ENCODE measurements at places on chromosomes 11 and 22.

GRCh38 chr11:111829185-111829968, 42.0 kb downstream of the ALG9 start:
- no peak for DNase-seq

DNA sequence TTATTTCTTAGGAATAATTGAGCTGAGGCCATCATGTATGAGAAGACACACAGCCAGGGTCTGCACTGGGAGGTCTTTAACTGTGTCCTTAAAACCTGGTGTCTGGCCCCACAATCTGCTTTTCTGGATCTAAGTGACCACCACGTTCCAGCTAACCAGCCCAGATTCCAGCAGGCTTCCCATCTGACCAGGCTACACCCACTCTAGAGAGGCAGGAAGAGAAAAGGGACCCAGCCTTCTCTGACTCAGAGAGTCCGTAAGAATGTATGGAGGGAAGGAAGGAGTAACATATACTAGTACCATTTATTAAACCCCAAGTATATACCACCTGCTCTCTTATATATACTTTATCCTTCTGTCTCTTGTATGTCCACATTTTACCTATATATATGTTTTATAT, 80.1 kb downstream of the LDLRAD3 start:
- no peak for DNase-seq

DNA sequence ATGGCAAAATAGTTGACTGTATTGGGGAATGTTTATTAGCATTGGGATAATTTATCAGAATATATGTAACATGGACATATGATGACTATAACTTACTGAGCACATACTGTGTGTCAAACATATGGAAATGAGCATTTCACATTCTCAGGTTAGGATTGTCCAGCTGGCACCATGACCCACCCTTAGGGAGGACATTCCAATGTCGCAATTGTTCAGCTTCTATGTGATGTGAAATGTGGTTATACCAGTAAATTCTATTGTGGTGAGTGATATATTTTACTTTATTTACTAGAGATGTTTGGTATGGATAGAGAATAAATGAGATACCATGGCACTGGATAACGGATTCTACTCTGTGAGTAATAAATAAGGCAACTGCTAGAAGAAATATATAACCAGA, 50.4 kb downstream of the OR4A47 start:
- no peak for DNase-seq

GRCh38 chr11:61706452-61707400, 26.5 kb downstream of the DAGLA start:
- DNase-seq = no peak

GRCh38 chr11:84580428-84580827, 1046.7 kb downstream of the DLG2 start:
- no peak for DNase-seq

DNA sequence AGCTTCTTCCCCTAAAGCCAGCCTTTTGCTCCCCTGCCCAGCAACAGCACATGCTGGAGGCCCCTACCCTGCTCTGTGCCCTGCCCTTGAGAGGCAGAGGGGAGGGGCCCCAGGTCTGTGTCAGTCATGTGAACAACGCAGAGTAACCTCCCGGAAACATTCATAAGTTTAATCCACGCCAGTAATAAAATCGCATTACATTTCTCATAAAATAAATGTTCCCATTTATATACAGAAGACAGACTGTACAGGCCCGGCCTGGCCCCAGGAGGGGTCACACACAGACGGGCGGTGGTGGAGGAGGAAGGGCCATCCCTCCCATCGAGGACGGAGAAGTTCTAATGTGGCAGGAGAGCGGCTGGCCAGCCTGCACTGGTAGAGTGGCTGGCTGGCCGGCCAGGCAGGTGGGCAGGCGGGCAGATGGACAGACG, 39.5 kb downstream of the LMO1 start:
- no peak for DNase-seq

GRCh38 chr22:42069801-42070516, 653 bp downstream of the NAGA start:
- DNase-seq = peak; percentile 63

DNA sequence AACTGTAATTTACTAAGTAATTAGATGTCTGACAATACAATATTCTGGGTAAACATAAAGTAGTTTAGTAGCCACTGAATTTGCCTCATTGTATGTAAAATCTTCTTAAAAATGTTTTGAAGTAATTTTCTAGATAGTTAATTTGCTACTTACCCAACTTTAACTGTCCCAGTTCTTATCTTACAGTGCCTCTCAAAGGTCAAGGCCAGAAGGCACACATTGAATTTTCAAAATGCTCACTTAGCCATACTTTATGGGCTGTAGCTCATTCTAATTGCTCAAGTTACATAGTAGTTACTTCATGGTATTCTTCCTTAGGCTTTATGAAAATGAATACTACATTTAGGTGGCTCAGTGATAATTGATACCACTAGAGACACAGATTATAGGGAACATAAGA, 666.6 kb downstream of the CNTN5 start:
- no peak for DNase-seq

DNA sequence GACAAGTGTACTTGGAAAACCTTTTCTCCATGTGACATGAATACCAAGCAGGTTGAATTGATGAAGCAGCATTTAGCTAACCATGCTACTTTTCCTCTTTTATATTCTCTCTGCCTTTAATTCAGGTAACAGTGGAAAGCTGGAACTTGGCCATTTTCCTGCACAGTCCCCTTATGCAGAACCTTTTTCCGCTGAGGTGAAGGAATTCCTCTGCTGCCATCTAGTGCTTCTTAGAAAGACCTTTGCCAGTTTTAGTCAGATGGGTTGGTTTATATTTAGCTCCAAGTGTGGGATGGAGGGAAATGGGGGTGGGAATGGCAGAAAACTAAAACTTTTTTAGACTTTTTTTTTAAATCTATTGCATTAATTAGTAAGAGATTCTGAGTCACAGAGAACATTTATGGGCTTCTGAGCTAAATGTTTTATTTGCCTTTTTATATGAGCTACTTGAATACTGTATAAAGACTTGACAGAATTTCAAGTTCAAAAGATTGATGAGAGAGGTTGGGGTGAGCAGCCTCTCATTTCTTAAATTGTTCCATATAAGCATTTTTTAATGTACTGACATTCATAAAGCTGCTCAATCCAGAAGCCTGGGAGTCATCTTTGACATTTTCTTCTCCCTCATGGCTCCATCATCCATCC, 153.9 kb upstream of the ZC3H12C start:
- no peak for DNase-seq

DNA sequence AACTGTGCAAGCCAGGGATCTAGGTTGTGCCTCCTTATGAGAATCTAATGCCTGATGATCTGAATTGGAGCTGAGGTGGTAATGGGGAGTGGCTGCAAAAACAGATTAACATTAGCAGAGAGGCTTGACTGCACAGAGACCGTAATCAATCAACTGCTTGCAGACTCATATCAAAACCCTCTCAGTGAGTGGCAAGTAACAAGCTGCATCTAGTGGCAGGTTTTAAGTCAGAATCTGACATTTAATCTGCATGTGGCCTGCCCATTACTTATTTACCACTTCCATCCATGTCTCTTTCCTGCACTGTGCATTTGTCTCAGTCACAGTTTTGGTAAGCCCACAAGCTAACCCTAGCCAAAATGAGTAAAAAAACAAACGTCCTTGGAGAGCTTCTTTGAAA, 11.2 kb downstream of the C11orf58 start:
- DNase-seq = no peak

GRCh38 chr11:110087812-110088534, 5.2 kb upstream of the ZC3H12C start:
- no peak for DNase-seq

- DNase-seq = no peak
Observed at GRCh38 chr11:77096591-77097019, 6.0 kb upstream of the OMP start.

GRCh38 chr22:18065256-18065655, 12.5 kb upstream of the PEX26 start:
- DNase-seq = no peak

GRCh38 chr11:5803982-5804381, 4.7 kb upstream of the OR52N2 start:
- no peak for DNase-seq

- no peak for DNase-seq
Observed at GRCh38 chr11:118979434-118979833, 7.9 kb downstream of the FOXR1 start.

GRCh38 chr11:70104419-70104818, 26.3 kb downstream of the ANO1 start:
- DNase-seq = no peak

DNA sequence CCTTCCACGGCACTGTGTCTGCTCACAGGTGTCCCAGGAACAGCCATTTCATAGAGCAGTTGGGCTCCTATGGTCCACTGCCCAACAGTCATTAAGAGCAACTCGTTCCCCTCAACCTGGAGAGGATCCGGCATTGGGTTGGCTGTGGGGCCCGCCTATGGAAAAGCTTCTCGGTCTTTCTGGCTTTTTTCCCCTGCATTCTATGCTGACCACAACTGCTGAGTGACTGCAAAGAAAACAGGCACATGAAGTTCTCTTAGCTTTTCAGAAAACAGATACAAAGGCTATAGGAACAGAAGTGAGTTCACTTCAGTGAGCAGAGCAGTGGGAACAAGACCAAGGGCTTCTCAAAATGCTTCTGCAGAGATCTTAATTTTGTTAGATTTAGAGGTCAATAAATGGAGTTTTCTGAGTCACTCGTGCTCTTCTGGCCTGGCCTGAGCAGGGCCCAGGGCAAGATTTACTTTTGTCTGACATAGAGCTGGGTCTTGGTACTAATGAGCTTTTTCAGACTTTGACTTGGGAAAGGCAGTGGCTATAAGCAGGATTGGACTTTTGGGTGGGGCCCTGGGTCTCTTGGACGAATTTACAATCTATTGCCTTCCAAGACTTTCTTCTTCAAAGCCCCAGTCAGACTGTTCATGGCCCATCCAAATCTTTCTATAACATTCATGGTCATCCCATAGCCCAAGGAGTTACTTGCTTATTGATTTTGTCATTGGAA, 13.6 kb upstream of the APOL5 start:
- no peak for DNase-seq

DNA sequence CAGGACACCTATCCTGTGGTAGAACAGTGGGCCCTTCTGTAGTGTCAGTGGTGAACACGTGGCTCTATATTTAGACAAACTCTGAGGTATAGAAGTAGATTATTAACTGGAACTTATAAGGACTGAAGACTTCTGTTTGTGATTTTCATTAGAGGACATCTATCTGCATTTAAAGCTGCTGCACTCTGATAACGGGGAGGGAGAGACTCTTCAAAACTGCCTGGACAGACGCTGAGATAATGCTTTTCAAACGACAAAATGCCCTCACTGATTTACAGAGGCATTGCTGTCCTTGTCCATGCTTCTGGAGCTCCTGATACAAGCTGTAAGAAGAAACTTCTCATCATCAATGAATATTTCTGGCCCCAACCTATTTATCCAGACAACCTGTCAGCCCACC, 425.2 kb downstream of the OPCML start:
- no peak for DNase-seq

DNA sequence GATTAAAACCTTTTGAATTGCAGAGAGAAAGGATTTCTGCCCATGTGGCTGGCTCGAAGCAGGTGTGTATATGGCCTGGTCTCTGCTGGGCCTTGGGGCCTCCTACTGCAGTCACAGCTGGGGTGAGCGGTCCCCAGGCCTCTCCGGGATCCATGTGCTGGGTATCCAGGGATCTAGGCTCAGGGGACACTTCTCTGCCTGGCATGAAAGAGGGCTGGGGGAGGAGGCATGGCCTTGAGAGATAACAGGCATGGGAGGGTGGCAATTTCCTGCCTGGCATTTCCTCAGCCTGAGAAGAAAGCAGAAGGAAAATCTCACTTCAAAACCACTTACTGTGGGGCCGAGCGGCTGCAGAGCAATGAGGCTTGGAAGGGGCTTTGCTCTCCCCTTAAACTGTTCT, 20.3 kb upstream of the PARVG start:
- DNase-seq = no peak

- peak; percentile 50 for DNase-seq
Observed at GRCh38 chr22:49019737-49020713, 807.6 kb downstream of the BRD1 start.

DNA sequence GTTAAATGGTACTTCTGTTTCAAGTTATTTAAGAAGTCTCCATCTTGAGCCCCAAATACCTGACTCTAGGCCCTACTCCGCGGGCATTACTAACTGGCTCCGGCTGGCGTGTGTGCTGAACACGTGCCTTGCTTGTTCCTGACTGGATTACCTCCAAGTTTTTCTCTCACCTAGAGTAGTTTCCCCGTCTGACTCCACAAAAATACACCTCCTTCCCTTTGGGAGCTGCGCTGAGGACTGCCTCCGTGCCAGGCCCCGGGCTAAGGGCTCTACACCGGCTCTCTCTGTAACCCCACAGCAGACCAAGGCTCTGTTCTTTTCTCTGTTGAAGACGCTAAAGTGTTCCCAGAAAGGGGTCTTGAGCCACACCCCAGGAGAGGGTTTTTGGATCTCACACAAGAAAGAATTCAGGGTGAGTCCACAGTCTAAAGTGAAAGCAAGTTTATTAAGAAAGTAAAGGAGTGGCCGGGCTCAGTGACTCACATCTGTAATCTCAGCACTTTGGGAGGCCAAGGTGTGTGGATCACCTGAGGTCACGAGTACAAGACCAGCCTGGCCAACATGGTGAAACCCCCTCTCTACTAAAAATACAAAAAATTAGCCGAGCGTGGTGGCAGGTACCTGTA, 61.8 kb downstream of the ANO1 start:
- no peak for DNase-seq

DNA sequence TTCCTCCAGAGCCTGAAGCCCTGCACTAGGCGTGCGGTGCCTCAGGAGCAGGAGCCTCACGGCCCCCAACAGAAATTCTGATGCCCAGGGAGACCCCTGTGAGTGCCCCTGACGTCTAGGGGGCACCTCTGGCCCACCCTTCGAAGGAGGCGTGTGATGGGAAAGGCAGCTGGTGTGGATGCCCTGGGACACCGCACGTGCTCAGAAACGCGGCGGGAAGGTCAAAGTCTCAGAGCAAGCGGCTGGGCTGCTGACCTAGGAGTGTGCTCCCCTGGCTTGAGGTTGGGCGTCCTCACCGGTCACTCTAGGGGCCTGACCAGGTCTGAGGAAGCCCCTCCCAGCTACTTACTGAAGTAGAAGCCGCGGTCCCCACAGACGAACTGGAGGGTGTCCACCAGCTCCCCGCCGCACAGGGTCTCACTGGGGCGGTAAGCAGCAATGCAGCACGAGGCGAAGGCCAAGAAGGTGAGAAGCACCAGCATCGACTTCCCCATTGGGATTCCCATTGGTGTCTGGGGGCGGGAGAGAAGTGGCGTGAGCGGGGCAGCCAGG, 4.1 kb downstream of the IGF2 start:
- DNase-seq = no peak

- DNase-seq = no peak
Observed at GRCh38 chr11:112464949-112465348, 204.3 kb upstream of the PLET1 start.

Data from activated effector memory CD4-positive, alpha-beta T cell treated with anti-CD3 and anti-CD28 coated beads, Interleukin-2, amount 50 U/mL, for 16 hours (primary cell).